ENCODE measurements at places on chromosomes 5 and 9. TPM values are rescaled to one million over a fixed set of nuclear protein-coding genes. Genes with fewer than 3 reads are reported as not detected.

Gene KIF27
- polyA plus RNA-seq = 0.28 TPM

Gene IFNK
- polyA plus RNA-seq = not detected

Gene MTX3
- 2.9 TPM for polyA plus RNA-seq

Gene CARD9
- 0.19 TPM for polyA plus RNA-seq

DNA sequence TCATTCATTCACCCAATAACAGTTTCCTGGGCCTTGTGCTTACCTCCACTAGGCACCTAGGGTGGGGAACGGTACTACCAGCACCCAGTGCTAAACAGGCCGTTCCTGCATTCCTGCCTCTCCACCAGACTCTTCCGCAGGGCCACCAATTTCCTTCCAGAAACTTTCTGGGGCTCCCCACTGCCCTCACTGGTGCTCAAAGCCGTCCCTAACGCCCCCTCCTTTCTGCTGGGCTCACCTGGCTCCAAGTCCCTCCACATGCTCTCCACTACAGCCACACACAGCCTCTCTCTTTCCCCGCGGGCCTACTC is 1.4 kb downstream of the PHF19 start:
- H3K36me3 ChIP-seq = peaks cover 6% of the 10 kb centered on the region
- peaks cover 26% of the 10 kb centered on the region for H3K4me1 ChIP-seq
- no peaks in the 10 kb centered on the region for H3K27me3 ChIP-seq
- H3K4me3 ChIP-seq = peak overlapping the region; percentile 86

DNA sequence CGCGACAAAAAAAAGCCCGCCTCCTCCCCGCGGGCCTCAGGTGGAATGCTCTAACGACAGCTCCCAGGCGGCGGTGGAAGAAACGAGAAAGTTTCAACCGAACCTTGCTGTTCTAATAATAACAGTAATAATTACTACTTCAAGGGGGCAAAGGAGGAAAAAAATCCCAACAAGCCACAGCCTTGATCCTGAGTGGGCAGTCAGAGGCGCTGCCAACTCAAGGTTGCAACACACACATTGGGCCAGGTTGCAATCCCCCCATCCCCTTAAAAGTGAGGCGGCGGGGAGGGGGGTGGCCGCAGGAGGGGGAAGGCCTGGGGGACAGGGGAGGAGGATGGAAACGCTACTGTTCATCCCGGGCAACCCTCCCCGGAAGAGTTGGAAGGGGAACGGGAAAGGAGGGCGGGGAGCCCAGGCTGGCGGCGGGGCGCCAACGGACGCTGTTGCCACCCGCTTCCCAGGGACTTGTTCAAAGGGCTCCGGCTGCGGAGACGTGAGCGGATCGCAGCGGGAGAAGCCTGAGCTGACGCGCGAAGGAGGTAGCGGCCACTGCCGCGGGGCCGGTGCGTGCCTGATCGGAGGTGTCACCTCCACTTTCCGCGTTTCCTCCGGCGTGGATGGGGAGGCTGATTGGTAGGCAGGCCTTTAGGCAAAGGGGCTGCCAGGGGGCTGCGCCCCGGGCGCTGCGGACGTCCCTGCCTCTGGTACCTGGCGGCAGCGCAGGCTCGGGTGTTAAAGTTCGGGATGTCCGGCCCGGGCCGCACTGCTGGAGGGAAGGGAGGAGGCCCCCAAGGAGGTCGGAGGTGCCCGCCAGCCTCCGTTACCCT is 647 bp downstream of the SMARCA2 start:
- H3K27ac ChIP-seq = peak overlapping the region; percentile 49
- no peaks in the 10 kb centered on the region for H3K36me3 ChIP-seq
- peak; percentile 54 for DNase-seq
- H3K4me1 ChIP-seq = peaks cover 21% of the 10 kb centered on the region

DNA sequence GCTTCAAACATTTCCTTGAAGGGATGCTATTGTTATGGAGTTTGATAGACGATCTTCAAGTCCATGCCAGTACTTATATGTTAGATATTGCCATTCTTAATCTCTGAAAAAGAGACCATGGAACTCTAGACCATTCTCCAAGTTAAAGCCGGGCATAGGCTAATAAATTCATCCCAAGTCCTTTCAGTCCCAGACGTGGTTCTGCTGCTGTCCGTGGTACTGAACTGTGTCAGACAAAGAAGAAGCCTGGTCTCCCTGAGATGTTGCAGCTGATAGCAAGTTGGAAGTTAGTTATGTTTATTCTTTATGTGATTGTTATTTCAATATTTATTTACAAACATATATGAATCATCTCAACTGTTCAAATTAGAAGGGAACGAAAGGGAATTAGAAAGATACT is 158.7 kb downstream of the NMUR2 start:
- DNase-seq = peak; percentile 1
- H3K27me3 ChIP-seq = no peaks in the 10 kb centered on the region
- no peaks in the 10 kb centered on the region for H3K4me1 ChIP-seq
- H3K36me3 ChIP-seq = no peaks in the 10 kb centered on the region
- H3K27ac ChIP-seq = no peak overlapping the region

DNA sequence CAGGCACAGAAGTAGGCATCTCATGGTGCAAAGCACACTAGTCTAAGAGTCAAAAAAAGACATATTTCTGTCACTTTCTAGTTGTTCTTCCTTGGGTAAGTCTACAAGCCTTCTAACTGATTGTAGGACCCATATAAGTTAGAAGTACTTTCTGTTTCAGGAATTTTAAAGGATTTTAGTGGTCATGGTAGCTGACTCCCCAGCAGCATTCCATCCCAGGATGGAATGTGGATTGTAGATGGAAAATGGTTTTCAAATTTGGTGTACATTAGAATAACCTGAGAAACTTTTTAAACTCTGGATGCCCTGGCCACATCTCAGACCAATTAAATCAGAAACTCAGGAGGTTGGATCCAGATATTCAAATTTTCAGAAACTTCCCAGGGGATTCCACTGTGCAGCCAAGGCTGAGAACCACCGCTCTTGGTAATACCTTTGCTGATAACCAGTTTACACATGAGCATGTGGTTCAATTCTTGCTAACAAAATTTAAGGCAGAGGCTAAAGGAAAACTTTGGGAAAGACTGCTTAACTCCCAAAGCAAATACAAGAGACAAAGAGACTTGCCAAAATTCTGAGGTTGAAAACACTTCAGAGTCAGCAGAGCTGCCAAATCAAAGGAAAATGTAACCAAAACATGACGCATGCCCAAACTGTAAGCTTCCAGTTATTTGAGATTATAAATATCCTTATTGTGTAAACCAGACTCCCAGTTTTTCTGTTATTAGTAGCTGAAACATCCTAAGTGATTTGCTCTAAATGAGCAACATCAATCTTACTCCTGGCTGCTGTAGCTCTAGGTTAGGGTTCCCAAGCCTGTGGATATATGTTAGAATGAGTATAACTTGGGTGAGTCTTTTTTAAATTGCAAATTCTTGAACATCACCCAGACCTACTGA is 145.4 kb upstream of the MTAP start:
- no peaks in the 10 kb centered on the region for H3K4me1 ChIP-seq
- H3K36me3 ChIP-seq = no peaks in the 10 kb centered on the region
- no peak for DNase-seq
- H3K27ac ChIP-seq = no peak overlapping the region
- H3K27me3 ChIP-seq = no peaks in the 10 kb centered on the region

Gene TBCA
- 48.2 TPM for polyA plus RNA-seq

- H3K27ac ChIP-seq = no peak overlapping the region
- no peak overlapping the region for H3K4me3 ChIP-seq
- H3K4me1 ChIP-seq = peaks cover 11% of the 10 kb centered on the region
- no peaks in the 10 kb centered on the region for H3K36me3 ChIP-seq
- DNase-seq = no peak
These were observed 3.7 kb downstream of the NSMF start for GRCh38 chr9:137455359-137455991.

Gene LEAP2
- 0.48 TPM for polyA plus RNA-seq

DNA sequence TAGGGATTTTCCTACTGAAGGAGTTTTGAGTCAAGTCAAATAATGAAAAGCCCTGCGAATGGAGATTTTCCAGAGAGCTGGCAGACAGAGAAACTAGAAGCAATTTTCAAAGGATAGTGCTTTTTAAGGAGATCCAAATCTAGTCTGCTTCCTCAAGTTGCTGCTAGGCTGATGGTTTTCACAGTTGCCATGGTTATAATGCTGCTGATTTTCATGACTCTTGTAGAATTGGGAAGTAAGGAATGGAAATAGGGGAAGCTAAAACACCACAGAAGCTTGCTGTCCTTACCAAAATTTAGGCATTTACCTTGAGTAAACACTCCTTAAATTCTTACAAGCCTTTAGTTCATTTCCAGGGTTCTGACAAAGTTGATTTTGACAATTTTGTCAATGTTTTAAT is 30.1 kb upstream of the HAPLN1 start:
- no peaks in the 10 kb centered on the region for H3K4me1 ChIP-seq
- no peaks in the 10 kb centered on the region for H3K27me3 ChIP-seq
- no peaks in the 10 kb centered on the region for H3K36me3 ChIP-seq
- H3K27ac ChIP-seq = no peak overlapping the region
- no peak for DNase-seq

DNA sequence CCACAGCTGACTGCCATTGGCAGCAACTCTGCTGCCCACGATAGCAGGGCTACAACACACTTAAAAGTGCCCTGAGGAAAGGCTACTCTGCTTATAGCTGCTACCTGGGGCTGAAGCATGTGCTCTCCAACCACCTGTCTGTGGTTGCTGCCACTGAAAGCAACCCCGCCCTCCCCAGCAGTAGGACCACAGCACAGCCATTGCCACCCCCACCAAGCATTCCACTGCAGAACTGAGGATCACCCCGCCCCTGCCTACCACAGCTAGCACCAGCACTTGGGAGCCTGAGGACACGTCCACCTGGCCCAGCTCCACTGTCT is 85.8 kb downstream of the LPAR1 start:
- DNase-seq = no peak
- H3K36me3 ChIP-seq = no peaks in the 10 kb centered on the region
- H3K4me1 ChIP-seq = no peaks in the 10 kb centered on the region
- no peak overlapping the region for H3K4me3 ChIP-seq

Gene SPAAR
- polyA plus RNA-seq = 23.0 TPM

- H3K27ac ChIP-seq = no peak overlapping the region
- no peaks in the 10 kb centered on the region for H3K27me3 ChIP-seq
- DNase-seq = no peak
These were observed 87.9 kb downstream of the EQTN start for GRCh38 chr9:27209034-27209433.

Gene APBA1
- 5.0 TPM for polyA plus RNA-seq

Gene COMMD10
- polyA plus RNA-seq = 8.1 TPM

DNA sequence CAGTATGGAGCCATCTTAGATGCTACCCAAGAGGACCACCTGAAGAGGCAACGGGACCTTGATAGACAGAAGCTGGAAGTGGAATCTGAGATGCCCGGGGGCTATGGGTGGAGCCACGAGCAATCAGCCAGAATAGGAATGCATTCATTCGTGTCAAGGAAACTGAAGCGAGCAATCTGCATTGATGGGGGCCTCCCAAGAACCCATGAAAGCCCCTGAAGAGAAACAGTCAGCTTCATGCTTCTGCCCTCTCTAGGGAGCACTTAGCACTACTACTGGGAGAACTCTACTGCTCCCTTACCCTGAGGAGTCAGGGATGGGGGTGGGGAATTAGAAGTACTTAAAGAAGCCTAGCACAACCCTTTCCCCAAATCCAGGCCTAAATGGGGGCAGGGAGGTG is 51.9 kb upstream of the TCERG1 start:
- H3K4me1 ChIP-seq = no peaks in the 10 kb centered on the region
- no peaks in the 10 kb centered on the region for H3K36me3 ChIP-seq
- H3K27me3 ChIP-seq = peaks cover 2% of the 10 kb centered on the region
- H3K4me3 ChIP-seq = no peak overlapping the region
- no peak for DNase-seq
- no peak overlapping the region for H3K27ac ChIP-seq

Gene PCDHB10
- 0.68 TPM for polyA plus RNA-seq

Measured in endothelial cell of umbilical vein (primary cell).